ENCODE measurements at places on chromosomes 16 and 17.

- no peak for DNase-seq
- peaks cover under 1% of the 10 kb centered on the region for H3K27me3 ChIP-seq
- no peak overlapping the region for H3K27ac ChIP-seq
- peaks cover 2% of the 10 kb centered on the region for H3K4me1 ChIP-seq
- H3K36me3 ChIP-seq = no peaks in the 10 kb centered on the region
These were observed 9.6 kb downstream of the DOC2B start for GRCh38 chr17:171871-172270.

DNA sequence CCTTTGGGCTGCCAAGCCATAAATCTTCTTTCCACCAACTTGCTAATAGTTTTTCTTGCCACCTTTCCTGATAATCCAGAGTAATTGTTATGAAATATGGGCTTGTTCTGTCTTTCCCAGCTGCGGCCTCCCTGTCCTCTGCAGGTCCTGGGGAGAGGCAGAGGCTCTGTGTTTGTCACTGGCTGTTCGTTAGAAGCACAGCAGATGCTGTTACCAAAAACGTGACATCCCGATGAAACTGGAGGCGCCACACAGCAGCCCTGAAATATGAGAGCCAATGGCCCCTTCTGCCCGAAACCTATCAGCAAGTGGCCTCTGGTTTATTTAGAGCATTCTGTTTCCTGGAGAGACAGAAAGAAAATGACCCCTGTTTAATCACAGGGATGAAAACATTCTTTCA lies 115.1 kb upstream of the ANKFN1 start:
- H3K27ac ChIP-seq = no peak overlapping the region
- H3K36me3 ChIP-seq = no peaks in the 10 kb centered on the region
- H3K4me1 ChIP-seq = no peaks in the 10 kb centered on the region
- H3K4me3 ChIP-seq = no peak overlapping the region

DNA sequence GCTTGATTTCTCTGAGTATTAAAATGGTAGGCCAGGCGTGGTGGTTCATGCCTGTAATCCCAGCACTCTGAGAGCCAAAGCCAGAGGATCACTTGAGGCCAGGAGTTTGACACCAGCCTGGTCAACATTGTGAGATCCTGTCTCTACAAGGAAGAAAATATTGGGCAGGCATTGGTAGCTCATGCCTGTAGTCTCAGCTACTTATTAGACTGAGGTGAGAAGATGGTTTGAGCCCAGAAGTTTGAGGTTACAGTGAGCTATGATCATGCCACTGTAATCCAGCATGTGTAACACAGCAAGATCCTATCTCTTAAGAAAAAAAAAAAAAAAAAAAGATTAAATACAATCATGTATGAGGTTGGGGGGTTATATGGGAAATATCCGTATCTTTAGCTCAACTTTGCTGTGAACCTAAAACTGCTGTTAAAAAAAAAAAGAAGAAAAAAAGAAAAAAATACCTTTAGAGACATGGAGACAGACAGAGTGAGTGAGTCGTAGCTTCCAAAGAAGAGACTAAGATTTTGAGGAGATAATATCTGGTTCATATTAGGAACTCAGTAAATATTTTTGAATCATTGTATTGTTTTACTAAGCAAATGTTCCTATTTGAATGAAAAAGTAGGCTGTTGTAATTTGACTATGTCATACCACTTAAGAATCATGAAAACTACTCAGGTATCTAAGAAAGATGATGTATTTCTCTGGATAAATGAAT lies 325.7 kb upstream of the TBX2 start:
- DNase-seq = no peak
- H3K4me3 ChIP-seq = no peak overlapping the region
- H3K36me3 ChIP-seq = peaks cover 6% of the 10 kb centered on the region

DNA sequence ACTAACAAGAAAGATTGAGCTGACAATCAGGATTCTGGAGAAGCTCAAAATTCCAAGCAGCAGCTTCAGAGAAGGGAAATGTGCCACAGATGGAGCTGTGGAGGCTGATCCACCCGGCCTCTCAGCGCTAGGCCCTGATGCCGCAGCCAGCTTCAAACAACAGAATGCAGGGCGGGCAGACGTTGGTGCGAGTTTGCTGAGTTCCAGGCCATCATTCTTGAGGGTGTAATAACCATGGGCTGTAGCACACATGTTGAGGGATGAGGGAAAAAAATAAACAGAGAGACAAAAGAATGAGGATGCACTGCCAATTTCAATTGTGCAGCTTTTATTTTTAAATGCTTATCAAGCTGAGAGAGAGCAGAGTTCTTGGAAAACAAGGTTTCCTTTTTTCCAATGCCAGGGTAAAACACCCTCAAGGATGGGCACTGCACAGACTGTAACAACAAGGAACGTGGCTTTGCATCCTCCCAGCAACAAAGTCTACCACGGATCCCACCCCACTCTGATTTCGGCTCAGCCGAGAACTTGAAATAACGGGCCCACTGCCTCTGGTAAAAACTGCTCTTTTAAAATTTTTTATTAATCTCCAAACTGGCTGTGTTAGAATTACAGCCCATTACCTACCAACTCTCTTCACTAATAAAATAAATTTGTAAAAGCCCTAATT lies 90.2 kb downstream of the SMG6 start:
- H3K4me3 ChIP-seq = peak overlapping the region; percentile 85
- H3K4me1 ChIP-seq = peaks cover 49% of the 10 kb centered on the region
- no peak for DNase-seq

DNA sequence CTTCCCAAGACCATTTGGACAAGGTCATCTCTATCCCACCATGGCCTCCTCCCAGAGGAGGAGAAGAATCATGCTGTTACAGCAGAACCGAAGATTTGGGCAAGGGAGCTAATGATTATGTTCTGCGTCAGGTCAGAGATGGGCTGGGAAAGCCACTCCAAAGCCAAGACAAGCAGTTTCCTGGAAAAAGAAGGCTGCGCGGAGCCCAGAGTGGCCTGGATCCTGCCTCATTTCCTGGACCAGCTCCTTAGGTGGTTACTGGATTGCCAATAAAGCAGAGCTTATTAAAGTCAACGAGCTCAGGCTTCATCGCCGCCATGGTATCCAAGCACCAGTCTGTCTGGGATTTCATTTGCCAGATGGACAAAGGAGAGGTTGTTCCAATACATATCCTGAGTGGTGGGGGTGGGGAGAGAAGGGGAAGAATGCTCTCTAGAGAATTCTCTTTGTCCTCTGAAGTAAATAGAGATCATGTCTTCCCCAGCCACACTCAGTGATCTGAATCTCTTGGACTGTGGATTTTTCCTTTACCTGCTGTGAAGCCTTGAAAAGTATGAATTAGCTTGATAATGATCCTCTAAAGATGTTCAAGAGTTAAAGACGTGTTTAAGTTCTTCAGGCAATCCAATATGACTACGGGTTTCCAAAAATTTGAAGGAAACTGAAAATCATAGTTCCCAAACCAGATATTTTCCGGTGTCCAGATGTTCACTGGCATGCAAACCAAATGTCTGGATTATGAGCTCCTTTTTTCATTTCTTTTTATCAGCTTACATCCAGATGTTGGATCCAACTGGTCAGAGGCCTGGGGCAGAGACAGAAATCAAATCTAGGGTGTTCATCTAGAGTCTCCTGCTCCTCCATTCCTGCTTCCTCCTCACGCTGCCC lies 17.7 kb downstream of the PRAC1 start:
- H3K27me3 ChIP-seq = peaks cover 80% of the 10 kb centered on the region
- no peaks in the 10 kb centered on the region for H3K36me3 ChIP-seq
- H3K4me3 ChIP-seq = no peak overlapping the region
- H3K27ac ChIP-seq = no peak overlapping the region
- DNase-seq = no peak
- H3K4me1 ChIP-seq = no peaks in the 10 kb centered on the region

DNA sequence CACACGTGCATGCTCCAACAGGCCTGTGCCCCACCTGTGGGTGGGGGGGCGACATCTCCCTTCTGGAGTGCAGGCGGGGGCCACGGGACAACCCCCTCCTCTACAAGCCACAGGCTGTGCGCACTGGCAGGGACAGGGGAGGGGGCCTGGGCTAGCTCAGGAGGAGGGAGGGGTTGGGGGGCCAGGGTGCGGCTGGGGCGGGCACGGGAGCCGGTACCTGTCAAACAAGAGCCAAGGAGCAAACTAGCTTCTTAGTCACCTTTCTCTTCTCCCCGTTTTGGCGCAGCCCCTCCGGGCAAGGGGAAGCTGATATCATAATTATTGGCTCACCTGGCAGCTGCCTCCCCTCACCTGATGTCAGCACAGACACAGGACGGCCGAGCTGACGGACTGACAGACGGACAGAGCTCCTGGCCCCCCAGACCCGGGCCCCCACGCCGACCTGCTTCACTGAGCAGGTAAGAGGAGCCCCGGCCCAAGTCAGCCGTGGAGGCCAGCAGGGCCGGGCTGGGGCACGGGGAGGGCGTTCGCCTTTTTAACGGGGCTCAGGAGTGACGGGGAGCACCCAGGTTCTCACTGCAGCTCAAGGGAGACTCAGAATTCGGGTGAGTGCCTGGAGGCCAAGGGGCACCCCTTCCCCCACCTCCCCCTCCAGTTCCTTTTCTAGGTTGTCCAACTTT lies at the start of gene FOXN1:
Gene FOXN1 (plus strand): TSS at position 363 of the 680 bp plus-strand sequence. CDS start 17,622 bp downstream, outside the sequence.
- H3K27ac ChIP-seq = no peak within 1 kb of the TSS
- no peaks in the 10 kb centered on the region for H3K36me3 ChIP-seq
- no peak within 1 kb of the TSS for H3K4me3 ChIP-seq
- H3K4me1 ChIP-seq = no peaks in the 10 kb centered on the region

GRCh38 chr17:82351254-82351712 lies 7.8 kb upstream of the TEX19 start:
- no peak overlapping the region for H3K4me3 ChIP-seq
- peaks cover 7% of the 10 kb centered on the region for H3K4me1 ChIP-seq
- H3K27ac ChIP-seq = no peak overlapping the region

GRCh38 chr17:11122908-11123307 lies 118.1 kb upstream of the SHISA6 start:
- no peaks in the 10 kb centered on the region for H3K36me3 ChIP-seq
- no peak overlapping the region for H3K27ac ChIP-seq
- H3K4me1 ChIP-seq = no peaks in the 10 kb centered on the region
- H3K4me3 ChIP-seq = no peak overlapping the region
- no peak for DNase-seq
- H3K27me3 ChIP-seq = peaks cover 2% of the 10 kb centered on the region

DNA sequence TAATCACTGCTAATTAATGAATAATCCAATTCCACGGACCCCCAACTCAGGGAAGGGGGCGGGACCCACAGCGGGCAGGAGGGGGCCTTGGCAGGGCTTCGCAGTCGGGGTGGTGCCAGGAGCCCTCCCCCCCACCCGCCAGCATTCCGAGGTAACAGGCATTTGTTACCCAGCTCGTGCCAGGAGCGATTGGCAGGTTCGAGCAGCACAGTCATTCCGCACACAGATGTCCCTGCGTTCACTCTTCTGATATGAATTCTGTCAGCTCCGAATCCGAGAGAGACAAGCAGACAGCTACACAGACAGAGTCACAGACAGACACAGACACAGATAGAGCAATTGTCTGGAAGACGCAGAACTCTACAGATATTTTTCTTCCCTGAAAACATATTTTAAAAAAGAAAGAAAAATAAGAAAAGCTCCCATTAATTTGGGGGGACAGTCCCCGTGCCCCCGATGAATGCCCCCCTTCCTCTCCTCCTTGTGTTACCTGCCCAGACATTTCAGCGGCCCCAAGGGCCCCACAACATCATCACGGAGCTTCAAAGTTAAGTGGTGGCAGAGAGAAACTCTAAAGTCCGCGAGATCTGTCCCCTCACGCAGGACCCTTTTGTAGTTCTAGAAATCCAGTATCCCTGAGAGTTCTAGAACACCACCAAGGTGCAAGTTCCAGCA lies 10.2 kb downstream of the NEUROD2 start:
- peaks cover 3% of the 10 kb centered on the region for H3K4me1 ChIP-seq
- H3K36me3 ChIP-seq = no peaks in the 10 kb centered on the region
- H3K4me3 ChIP-seq = no peak overlapping the region
- no peak for DNase-seq
- H3K27ac ChIP-seq = no peak overlapping the region
